ENCODE measurements at places on chromosomes 16 and 17. TPM values are rescaled to one million over a fixed set of nuclear protein-coding genes. Genes with fewer than 3 reads are reported as not detected.

- no peak for DNase-seq
Observed at GRCh38 chr16:57884655-57885133, 82.4 kb upstream of the KIFC3 start.

GRCh38 chr17:40534371-40535189, 30.7 kb downstream of the CCR7 start:
- DNase-seq, result no peak

The CEP112 gene
- 13.4 TPM for total RNA-seq

GRCh38 chr16:87040169-87041117, 276.7 kb downstream of the C16orf95 start:
- DNase-seq, result no peak

DNA sequence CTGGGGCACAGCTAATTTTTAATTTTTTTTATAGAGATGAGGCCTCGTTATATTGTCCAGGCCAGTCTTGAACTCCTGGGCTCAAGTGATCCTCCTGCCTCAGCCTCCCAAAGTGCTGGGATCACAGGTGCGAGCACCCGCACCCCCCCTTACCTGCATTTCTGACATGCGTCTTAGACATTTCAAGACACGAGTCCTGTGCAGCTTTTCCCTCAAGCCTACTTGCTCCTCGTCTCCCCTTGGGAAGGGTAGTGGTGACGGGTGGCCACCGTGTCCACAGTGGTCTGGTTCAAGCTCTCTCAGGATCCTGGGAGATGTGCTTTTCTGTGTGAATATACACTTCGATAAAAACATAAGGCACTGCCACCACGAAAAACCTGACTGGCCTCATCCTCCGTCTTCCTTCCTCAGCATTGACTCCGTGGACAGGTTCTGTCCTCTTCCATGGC, 9.6 kb downstream of the CANT1 start:
- DNase-seq, result no peak

GRCh38 chr17:44253006-44253405, 14.9 kb downstream of the SLC4A1 start:
- DNase-seq, result no peak

DNA sequence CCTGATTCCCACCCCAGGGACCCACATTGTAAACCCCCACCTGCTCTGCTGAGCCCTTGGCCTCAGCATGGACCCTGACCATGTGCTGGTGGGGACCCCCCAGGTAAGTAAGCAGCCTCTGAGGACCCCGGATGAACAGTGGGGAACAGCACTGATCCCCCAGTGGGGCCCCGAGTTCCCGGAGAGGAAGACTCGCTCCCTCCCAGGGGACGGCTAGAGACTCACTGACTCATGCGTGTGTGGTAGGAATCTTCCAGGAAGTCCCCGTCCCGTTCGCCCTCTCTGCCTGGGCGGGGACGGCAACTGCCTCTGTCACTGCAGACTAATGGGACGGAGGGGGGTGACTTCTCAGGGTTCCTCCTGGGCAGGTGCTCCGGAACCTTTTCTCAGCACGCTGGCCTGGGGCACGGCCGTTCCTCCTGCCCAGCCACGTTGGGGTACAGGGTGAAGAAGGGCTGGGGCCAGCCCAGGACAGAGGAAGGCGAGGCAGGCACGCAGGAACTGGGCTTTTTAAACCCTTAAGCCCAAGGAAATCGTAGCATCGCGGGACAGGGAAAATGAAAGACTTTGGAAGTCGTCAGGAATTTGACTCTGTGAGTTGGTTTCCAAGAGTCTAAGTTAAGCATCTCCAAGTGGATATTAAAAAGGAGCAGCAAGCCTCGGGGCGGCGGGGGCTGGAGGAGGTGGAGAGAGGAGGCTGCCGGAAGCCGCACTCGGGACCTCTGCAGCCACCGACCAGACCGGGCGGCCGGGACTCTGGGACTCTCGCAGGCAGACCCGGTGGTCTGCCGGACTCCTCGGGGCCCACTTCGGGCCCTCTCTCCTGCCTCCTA, 178.7 kb downstream of the SEC14L1 start:
- peak; percentile 72 for DNase-seq

The SEZ6 gene
- total RNA-seq, result not detected

DNA sequence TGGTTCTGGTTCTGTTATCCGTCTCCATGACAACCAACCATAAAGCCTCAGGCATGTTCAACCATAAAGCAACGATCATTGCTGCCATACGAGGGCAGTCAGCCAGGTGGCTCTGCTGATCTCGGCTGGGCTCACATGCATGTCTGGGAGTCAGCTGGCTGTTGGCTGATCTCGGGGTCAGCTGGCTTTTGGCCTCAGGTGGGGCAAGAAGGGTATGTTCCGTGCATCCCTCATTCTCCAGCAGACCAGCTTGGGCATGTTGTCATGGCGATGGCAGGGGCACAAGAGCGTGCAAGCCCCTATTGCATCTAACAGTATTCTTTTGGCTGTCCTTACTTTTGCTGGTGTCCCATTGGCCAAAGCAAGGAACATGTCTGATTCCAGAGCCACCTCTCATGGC, 86.2 kb downstream of the ABCC6 start:
- DNase-seq, result no peak

The CHRNE gene
- 4.1 TPM for total RNA-seq

- no peak for DNase-seq
Observed at GRCh38 chr17:50003911-50004310, 8.9 kb upstream of the DLX3 start.

DNA sequence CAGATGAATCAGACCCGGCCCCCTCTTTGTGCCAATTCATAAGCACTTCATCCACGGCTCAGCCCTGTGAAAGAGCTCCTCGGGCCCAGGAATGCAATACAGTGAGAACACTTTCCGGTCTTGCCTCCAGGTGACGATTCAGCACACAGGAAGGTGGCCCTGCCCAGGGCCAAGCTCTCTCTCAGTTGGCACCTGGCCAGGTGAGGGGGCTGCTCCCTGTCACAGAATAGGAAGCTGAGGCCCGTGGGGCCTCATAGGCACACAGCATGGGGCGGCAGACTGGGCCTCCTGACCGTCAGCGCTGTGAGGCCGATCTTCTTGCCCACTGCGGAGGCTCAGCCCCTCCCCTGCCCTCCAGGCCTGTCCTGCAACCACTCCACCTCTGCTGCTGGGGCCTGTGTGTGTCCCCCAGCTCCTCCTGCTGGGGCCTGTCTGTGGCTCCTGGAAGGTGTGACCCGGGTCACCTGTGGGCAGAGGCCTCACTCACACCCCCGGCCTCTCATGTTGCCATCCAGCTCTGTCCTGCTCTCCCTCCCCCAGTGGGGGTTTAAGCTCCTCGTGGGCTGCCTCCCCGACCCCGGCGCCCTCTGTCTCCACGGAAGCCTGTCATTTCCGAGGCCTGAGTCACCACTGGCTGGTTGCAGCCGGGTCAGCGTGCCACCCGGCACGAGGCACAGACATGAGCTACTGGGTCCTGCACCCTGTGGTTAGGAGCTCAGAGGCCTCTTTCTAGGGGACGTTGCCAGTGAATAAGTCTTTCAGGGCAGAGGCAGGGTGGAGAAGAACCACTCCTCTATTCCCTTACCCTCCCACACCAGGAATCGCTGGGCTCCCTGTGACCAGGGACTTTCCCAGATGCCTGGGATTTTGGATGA, 114.4 kb downstream of the SEC14L1 start:
- no peak for DNase-seq

- no peak for DNase-seq
Observed at GRCh38 chr16:23902748-23903414, 67.1 kb downstream of the PRKCB start.

The CPHXL gene
- not detected for total RNA-seq

The CD79B gene
- total RNA-seq, result 6.0 TPM

DNA sequence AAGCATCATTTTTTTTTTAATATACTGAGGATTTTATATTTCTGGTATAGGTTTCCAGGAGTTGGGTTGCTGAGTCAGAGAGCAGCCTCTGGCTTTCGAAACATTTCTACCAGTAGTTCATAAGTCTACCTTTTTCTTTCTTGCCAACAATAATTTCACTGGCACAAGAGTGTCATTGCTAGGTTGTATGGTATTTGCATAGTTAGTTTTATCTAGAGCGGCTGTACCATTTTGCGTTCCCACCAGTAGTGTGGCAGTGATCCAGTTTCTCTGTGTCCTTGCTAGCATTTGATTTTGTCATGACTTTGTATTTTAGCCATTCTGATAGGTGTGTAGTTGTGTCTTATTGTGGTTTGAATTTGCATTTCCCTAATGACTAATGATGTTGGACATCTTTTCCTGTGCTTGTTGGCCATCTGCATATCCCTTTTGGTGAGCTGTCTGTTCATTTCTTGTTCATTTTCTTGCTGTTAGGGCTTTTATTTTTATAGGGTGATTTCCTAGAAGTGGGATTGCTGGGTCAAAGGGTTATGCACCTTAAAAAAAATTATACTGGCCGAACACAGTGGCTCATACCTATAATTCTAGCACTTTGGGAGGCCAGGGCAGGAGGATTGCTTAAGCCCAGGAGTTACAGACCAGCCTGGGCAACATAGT, 39.9 kb downstream of the SNX29 start:
- DNase-seq, result no peak

DNA sequence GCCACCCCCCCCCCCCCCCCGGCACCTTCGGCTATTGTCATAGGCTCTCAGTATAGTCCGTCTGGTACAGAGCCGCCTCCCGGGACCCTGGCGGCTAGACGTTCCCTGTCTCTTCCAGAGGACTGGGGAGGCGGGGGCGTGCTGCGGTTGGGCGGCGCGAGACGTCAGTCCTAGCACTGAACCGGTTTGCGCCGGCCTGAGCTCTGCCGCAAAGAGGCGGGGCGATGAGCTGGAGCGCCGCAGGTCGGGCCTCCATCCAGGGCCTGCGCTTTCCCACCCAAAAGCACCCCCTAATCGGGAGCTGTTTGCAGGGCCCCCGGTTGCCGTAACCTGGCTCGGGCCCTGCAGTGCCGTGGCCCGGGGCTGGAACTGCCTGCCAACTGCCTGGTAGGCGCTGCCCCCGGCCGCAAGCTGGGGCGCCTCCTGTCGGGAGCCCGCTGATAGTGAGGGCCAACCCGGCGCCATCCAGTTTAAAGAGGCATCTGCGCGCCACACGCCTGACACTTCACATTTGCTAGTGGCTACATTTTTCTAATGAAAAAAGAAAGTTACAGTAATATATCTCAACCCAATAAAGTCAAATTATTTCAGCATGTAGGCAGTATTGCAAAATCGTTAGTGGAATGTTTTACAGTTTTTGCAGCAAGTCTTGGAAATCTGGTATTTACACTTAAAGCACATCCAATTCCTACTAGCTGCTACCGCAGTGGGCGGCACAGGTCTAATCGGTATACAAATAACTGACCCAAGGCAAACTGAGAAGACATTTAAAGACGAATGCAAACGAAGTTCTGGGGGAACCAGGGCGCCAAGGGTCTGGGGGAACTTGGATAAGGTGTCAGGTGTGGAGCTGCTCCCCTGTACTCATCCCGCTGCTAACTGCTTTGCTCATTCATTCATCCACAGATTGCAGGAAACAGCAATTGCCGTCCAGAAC, 753 bp upstream of the USP22 start:
- DNase-seq, result peak; percentile 92
